ENCODE measurements at places on chromosomes 7 and 10. TPM values are rescaled to one million over a fixed set of nuclear protein-coding genes. Genes with fewer than 3 reads are reported as not detected.

DNA sequence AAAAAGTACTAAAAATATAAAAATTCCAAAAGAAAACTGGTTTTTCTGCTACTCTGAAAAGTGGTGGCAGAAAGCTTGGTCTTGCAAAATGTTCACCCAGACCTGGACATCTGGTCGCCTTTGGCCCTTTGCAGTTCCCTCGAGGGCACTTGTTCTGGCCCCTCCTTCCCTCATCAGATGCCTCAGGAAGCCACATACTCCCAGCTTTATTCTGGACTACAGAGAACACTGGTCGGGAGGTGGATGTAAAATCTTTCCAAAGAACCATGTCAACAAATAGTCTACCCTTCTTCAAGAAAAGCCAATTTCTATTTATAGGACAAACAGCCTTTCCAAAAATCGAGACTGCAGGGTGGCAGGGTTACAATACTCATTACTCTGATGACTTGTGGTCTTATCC, 726.1 kb downstream of the TNS3 start:
- no peak for DNase-seq

GRCh38 chr7:28311670-28312069, 100.6 kb upstream of the CREB5 start:
- DNase-seq: no peak

- peak; percentile 94 for DNase-seq
Measured at GRCh38 chr7:99374111-99375064, at the start of gene ARPC1B. TSS of gene ARPC1B (plus strand) at chr7:99374730. CDS start at chr7:99385715, 10,985 bp downstream.

DNA sequence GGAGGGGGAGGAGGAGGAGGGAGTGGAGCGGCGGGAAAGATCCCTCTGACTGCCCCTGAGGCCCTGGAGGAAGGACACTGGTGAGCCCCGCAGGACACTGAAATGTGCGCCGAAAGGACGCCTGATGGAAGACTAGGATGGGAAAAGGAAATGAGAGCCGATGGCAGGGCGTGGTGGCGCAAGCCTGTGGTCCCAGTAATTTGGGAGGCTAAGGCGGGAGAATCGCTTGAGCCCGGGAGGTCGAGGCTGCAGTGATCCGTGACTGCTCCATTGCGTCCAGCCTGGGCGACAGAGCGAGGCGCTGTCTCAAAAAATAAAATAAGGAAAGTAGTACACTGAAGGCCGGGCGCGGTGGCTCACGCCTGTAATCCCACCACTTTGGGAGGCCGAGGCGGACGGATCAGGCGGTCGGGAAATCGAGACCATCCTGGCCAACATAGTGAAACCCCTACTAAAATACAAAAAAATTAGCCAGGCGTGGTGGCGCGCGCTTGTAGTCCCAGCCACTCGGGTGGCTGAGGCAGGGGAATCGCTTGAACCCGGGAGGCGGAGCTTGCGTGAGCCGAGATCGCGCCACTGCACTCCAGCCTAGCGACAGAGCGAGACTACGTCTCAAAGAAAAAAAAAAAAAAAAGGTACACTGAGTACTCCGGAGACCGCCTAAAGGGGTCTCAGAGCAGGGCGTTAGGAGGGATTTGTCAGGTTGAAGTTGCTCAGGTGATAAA, 561 bp upstream of the HNRNPF start:
- peak; percentile 72 for DNase-seq

- DNase-seq: no peak
Measured at GRCh38 chr7:50791938-50792341, 9.2 kb upstream of the GRB10 start.

Gene MOSPD3
- 9.7 TPM for total RNA-seq

Measured in Karpas-422 (cell line).